NCI-H460 (cell line): ENCODE measurements at places on chromosomes 1 and 21. TPM values are rescaled to one million over a fixed set of nuclear protein-coding genes. Genes with fewer than 3 reads are reported as not detected.

The YARS1 gene
- total RNA-seq = 169 and 184 TPM in 2 replicates

GRCh38 chr1:42951588-42951987 is 7.1 kb downstream of the SLC2A1 start:
- no peak for DNase-seq

The OTUD3 gene
- total RNA-seq = 3.6 and 4.2 TPM in 2 replicates

DNA sequence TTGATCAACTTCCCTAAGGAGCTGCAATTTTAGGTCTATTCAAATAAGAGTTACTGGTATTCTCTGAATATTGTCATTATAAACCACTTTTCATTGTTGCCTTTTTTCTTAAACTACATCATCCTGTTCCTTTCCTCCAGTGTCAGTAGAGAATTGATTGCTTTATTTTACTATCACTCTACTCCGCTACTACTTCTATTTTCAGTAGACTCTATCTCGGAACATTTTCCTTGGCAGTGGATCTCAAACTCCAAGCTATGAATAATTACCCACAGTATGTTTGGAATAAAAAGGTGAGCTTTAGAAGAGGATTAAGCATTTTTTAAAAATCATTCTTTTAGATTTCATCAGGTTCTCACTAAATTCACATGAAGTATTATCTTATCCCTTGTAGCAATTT is 224.9 kb downstream of the GREM2 start:
- no peak for DNase-seq

The MPL gene
- not detected in 2 replicates for total RNA-seq

GRCh38 chr1:81682490-81682889 is 118.2 kb upstream of the ADGRL2 start:
- no peak for DNase-seq

DNA sequence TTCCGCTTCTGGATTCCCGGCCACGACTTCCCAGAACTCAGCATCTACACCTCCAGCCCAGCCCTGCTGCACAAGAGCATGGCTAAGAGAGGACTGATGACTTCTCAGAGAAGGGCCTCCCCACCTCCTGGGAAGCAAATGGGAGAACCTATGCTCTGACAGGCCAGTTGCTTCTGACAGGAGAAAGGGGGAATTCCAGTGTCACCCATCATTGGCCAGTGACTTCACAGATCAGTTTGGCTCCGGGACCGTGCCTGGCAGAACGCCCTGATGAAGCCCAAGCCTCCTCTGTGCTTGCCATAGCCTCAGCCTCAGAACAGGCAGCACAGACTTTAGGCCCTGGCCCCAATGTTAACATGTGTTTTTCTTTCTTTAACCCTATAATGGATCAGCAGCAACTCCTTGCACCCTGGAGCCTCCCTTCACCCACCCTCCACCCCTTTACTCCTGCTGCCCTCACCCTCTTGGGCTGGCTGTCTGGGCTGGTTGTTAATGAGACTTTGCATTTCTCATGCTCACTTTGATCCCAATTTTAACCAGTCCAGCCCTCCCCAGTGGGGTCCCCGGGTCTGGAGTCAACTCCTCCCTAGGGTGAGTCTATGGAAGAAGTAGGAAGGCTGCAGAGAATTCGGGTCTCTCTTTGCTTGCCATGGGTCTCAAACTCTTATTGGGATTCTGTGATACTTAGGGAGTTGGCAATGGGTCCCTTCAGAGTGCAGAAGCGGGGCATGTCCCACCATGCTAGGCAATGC is 42.7 kb upstream of the SLC30A1 start:
- DNase-seq = no peak

DNA sequence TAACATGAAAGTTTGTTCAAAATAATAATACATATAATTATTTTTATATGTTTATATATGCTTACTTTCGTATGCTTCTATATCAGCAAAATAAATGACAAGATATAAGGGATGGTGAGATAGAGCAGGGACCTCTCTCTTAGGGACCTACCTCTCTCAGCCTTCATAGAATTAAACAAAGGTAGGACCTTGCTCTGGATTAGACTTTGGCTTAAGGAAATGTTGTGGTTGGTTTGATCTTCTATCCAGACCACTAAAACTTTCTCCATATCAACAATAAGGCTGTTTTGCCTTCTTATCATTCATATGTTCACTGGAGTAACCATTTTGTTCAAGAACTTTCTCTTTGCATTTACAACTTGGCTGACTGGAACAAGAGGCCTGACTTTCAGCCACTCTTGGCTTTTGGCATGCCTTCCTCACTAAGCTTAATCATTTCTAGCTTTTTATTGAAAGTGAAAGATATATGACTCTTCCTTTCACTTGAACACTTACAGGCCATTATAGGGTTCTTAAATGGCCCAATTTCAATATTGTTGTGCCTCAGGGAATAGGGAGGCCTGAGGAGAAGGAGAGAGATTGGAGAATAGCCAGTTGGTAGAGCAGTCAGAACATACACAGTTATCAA is 14.4 kb downstream of the FRRS1 start:
- no peak for DNase-seq

The SUSD4 gene
- total RNA-seq = not detected in 2 replicates

DNA sequence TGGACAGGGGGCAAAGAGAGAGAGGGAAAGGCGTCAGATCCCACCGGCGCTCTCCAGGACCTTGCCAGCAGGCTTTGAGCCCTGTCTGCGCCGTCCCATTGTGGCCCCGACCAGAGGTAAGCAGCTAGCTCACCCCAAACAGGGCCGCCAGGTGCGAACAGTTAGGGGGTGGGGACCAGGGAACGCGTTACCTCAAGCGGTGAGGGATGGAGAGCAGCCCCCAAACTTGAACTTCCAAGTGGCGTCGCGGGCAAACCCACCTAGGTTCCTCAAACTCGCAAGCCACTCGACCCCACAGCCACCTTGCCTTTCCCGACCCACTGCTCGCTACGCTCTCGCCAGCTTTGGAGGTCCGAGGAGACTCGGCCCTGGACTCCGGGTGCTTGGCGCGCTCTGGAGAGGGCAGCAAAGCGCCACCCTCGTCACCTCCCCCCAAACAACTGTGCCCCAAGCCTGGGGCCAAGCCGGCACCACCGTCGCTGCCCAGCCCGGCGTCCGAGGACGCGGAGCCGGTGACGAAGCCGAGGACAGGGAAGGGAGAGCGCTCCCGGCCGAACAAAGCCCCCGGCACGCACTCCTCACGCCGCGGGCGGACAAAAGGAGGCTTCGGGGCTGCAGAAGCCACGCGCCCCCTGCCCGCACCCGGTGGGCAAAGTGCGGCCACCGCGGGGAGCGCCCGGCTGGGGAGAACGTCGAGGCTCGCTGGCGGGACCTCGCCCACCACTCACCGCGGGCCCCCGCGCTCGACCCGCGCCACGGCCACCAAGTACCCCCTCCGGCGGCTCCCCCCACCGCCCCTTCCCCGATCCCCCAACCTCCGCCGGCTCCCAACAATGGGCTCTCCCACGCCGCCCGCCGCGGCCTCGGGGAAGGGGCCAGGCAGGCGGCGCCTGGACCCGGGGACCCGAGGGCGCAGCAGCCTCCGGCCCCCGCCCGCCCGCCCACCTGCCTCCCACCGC is 976 bp downstream of the SSBP3 start:
- no peak for DNase-seq

- DNase-seq = no peak
Observed at GRCh38 chr1:159707472-159708260, 6.7 kb downstream of the CRP start.

DNA sequence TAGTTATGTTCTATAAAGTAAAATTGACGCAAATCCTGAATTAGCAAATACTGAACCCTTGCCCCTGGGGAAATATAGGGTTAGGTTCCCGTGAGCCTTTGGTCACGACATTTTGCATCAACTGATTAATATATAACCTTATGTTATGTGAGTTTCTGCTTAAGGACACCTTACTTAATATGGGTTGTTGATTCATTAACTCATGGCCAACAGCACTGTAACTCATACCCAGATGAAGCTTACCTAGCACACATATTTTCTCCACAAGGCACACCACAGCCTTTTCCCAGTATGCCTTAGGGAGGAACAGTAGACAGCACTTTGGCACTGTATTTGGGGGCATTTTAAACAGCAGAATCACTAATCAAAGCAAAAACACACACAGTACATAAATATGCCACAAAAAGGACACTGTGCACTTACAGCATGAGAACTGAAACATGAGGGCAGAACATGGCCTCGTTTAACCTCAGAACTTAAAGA is 15.1 kb downstream of the INAVA start:
- no peak for DNase-seq

The OR2G6 gene
- total RNA-seq = not detected in 2 replicates

The PBXIP1 gene
- 24.7 and 25.6 TPM in 2 replicates for total RNA-seq

The NEGR1 gene
- total RNA-seq = 1.9 and 2.3 TPM in 2 replicates

- DNase-seq = no peak
Observed at GRCh38 chr1:210144736-210145135, 87.9 kb upstream of the SERTAD4 start.

- no peak for DNase-seq
Observed at GRCh38 chr1:161131523-161132409, 701 bp downstream of the DEDD start.

- DNase-seq = no peak
Observed at GRCh38 chr1:156422602-156423091, 53.6 kb downstream of the RHBG start.

GRCh38 chr1:212060632-212061472 is 25.3 kb downstream of the DTL start:
- DNase-seq = no peak

- DNase-seq = no peak
Observed at GRCh38 chr21:25916226-25916625, 181.5 kb downstream of the GABPA start.

The C1QTNF12 gene
- 1.3 TPM in 1 of 2 replicates, not detected in the other for total RNA-seq

The NPR1 gene
- total RNA-seq = 3.0 and 3.3 TPM in 2 replicates

DNA sequence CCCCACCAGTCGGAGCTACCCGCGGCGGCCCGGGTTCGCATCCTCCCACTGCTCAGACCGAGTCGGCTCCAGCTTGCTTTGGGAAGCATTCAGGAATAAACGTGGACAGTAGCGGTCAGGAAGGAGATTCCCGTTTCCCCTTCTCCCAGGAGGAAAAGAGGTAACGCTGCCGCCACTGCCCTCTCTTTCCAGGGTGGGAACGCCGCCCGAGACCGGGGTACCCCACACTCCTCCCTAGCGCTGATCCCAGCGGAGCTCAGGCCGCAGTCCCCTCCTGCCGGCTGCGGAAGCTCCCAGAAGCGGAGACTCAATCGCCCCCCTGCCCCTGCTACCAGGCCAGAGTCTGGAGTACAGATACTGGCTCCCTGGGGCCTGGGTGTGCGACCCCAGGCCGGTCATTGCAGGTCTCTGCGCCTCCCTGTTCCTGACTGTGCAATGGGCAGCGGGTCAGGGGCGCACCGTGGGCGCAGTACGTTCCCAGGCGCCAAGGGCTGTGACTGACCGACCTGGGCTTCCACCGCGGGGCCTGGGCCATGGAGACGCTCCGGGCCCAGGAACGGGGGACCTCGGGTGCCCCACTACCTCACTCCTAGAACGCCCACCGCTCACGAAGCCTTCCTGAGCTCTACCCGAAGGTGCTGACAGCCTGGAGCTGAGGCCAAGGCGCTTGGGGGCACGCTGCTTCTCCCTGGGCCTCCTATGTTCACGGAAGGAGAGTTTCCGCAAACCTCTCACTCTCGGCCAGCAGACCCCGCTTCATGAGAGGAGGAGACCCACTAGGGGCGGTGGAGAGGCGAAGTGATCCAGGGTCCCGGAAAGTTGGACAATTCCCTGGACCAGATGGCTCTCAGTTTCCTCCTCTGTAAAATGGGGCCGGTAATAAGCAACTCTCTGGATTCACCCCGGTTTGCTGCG is 7.8 kb downstream of the DMRTA2 start:
- no peak for DNase-seq

DNA sequence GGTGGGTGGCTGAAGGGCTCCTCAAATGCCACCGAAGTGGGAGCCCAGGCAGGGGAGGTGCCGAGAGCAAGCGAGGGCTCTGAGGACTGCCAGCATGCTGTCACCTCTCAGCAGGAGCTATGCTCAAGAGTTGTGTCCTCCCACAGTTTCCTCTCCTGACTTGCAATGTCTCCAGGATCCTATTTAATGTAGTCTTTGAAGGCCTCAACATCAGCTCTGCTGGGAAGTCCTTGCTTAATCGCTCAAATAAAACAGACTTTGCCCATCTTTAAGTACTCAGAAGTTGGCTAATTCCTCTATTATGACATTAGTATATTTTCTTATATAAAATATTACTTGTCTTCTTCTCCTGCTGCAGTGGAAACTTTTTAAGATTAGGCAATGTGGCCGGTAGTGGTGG is 154.2 kb upstream of the NRIP1 start:
- no peak for DNase-seq

The HEYL gene
- 0.66 and 0.77 TPM in 2 replicates for total RNA-seq

GRCh38 chr1:180560868-180561600 is 2.3 kb downstream of the OVAAL start:
- no peak for DNase-seq

- no peak for DNase-seq
Observed at GRCh38 chr1:27600498-27601175, 3.3 kb downstream of the AHDC1 start.

The OLFM3 gene
- 0.05 and 0.17 TPM in 2 replicates for total RNA-seq

DNA sequence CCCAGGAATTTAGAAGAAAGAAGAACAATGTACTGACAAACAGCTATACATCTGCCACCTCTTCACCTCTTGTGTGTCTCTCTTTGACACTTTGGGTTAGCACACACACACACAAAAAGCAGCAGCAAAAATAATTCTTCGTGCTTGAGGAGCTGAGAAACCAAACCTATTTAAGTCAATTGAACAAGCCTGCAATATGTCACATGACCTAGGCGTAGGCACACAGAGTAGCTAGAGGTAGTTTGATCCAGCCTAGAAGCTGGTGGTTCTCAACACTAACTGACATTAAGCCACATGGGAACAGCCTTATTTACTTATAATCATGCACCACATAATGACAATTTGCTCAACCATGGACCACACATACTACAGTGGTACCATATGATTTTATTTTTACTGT is 32.3 kb downstream of the RRAGC start:
- DNase-seq = no peak

The BMP8A gene
- total RNA-seq = not detected in 2 replicates

DNA sequence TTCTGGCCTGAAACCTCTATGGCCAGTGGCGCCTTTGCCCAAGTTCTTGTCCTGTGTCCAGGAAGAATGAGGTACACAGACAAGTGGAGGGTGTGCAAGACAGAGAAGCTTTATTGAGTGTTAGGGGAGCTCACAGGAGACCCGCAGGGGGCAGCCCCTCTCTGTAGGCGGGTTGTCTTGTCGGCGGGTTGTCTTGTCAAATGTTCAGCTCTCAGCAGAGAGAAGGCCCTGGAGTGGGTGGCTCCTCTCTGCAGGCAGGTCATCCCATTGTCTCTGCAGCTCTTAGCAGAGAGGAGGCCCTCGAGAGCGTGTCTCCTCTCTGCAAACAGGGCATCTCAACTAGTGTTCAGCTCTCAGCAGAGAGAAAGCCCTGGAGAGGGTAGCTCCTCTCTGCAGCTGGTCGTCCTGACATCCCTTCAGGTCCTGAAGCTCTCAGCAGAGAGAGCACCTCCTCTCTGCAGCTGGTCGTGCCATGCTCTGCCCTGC is 11.0 kb downstream of the COL6A2 start:
- no peak for DNase-seq

- no peak for DNase-seq
Observed at GRCh38 chr1:64476251-64476952, 6.5 kb downstream of the CACHD1 start.

The OR2T29 gene
- not detected in 2 replicates for total RNA-seq

GRCh38 chr1:15524283-15525049 is 451 bp upstream of the CASP9 start:
- DNase-seq = peak; percentile 98

- no peak for DNase-seq
Observed at GRCh38 chr1:105909811-105910210, 1146.7 kb upstream of the PRMT6 start.

- no peak for DNase-seq
Observed at GRCh38 chr1:196059210-196059609, 549.0 kb downstream of the KCNT2 start.

The TBX15 gene
- not detected in 2 replicates for total RNA-seq

The B4GALT3 gene
- 68.2 and 73.4 TPM in 2 replicates for total RNA-seq
